ENCODE measurements at places on chromosomes 11 and 22.

DNA sequence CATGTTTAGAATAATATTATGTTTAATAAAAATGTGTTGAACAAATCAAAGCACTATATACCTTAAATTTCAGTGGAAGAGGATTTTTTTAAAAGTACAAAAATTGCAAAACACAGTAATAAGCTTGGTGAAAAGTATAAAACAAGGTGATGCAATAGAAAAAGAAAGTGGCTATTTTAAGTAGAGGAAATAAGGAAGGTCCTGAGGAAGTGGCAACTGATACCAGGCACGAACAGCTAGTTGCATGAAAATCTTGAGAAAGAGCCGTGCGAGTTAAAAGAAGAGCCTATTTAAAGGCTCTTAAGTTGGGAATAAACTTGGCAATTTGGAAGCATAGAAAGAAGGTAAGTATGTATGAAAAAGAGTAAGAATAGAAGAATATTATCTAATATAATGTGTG is 1679.3 kb downstream of the LRRC4C start:
- no peak for DNase-seq

DNA sequence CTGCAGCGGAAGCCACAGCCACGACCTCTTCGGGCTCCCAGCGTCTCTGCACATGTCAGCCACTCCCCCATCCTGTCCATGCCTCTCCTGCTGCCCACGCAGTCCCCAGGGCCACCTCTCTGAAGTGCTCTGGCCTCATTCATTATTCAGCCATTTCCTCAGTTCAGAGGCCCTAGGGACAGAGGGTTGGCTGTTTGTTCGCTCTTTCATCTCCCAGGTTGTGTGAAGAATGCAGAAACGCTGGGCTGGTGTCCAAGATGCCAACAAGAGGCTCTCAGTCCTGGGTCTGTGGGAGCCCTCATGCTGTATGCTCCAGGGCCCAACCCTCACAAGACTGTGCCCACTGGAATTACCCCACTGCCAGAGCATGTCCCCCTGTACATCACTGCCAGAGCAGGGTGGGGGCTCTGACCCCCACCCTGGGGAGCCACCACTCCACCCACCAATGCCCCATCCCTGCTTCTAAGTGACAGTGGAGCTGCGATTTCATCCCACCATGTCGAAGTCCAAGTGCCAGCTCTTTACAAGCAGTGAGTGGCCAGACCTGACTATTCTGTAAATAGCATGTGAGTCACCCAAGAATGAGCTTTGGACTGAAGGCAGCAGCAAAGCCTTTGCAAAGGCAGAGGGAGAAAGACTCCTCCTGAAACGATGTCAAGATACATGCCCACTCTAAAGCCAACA is 209.6 kb downstream of the BUD13 start:
- DNase-seq = no peak

DNA sequence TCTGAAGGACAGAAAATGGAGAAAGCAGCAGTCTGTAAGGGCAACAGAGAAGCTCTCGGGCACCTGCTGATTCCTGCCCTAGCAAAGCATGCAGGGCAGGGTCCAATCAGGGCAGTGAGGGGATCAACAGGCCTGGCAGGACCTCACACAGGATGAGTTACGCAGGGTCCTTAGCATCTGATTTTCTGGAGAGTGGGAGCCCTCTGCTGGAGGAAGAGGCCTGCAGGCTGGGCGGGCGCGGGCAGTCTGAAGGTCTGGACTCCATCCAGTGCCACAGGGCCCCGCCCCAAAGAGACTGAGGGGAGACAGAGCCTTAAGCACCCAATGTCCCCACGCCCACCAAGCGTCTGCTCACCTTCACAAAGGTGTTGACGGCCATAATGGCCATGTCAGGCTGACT is 28.9 kb downstream of the AP1B1 start:
- DNase-seq = no peak

- no peak for DNase-seq
These were observed 29.5 kb downstream of the CHEK2 start for GRCh38 chr22:28711820-28712777.

- no peak for DNase-seq
These were observed 64.7 kb upstream of the CCND1 start for GRCh38 chr11:69576069-69576782.

GRCh38 chr11:9947231-9947864 is 283.5 kb downstream of the SWAP70 start:
- no peak for DNase-seq

GRCh38 chr11:34161812-34162492 is 56.5 kb downstream of the NAT10 start:
- DNase-seq = peak; percentile 74

DNA sequence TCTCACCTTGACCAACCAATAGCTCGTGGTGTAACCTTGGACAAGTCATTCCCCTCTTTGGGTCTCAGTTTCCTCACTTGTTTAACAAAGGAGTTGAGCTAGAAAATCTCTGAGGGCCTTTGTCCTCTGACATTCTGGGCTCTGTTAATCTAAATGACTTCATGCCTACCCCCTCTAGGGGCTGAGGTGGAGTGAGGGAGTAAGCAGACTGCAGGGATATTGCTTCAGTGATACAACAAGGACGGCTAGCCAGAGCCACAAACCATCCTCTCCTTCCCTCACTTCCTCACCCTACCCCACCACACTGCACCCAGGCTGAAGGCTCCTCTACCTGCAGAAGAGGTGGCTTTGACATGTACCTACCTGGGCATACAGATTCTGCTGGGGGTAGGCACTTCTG is 34.8 kb downstream of the RELT start:
- DNase-seq = no peak

- no peak for DNase-seq
These were observed 2.8 kb downstream of the SMIM38 start for GRCh38 chr11:69158301-69159149.

Measured in activated effector memory CD4-positive, alpha-beta T cell treated with anti-CD3 and anti-CD28 coated beads, Interleukin-2, amount 50 U/mL, for 16 hours (primary cell).